NCI-H524 treated with DMSO at 0.1 percent for 48 hours (cell line): ENCODE measurements at places on chromosomes 12 and 14.

DNA sequence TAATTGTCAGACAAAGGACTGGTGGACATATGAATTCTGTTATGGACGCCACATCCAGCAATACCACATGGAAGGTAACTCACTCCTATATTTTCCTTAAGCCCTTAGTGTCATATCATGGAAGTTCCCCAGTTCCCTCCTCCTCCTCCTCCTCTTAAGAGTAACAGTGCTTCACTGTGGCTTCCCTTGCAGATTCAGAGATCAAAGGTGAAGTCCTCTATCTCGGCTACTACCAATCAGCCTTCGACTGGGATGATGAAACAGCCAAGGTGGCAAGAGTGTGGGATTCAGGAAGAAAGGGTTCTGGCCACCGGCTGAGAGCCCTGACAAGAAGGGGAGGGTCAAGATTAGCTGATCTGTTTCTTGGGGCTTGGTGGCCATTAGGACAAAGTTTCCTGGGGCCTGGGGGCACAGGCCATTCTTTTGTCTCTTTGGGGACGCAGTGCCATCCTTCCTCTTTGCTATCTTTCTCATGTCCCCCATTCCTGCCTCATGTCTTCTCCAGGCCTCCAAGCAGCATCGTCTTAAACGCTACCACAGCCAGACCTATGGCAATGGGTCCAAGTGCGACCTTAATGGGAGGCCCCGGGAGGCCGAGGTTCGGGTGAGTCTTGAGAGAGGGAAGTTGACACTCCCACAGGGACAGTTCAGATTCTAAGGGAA lies 2.0 kb downstream of the OS9 start:
- DNase-seq: no peak

DNA sequence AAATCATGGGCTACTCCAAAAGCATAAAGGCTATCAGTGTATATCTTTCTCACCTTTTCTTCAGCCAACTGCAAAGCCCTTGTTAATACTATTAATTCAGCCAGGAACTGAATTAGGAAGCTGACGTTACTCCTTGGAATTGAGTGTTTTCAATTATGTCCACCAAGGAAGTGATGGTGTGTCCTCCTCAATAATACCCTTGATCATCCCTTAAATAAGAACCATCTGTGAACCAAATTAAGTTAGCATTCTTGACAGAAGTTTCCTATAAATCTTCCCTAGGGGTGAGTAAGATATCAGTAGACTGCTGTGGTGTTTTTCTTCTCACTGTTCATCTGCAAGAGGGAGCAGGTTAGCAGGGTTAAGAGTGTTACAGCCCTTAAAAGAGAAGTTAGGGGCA lies 252.3 kb upstream of the AVPR1A start:
- no peak for DNase-seq

- no peak for DNase-seq
Observed at GRCh38 chr12:4135919-4136605, 137.5 kb upstream of the CCND2 start.

DNA sequence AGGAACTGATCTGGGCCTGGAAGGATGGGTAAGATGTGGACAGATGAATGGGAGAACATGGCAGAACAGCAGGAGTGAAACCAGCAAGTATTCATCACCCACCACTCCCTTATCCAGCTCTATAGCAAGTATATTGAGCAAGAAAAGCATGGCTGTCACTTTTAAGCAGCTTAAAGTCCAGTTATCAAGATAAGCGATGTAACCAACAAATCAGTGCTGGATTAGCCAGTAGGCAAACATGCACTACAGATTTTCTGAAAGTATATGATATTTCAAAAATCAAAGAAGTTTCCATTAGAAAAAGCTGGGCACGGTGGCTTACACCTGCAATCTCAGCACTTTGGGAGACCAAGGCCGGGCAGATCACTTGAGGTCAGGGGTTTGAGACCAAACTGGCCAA lies 53.9 kb upstream of the ATP2A2 start:
- DNase-seq: no peak

- peak; percentile 1 for DNase-seq
Observed at GRCh38 chr12:12230275-12230674, 36.6 kb downstream of the LRP6 start.

- DNase-seq: no peak
Observed at GRCh38 chr12:119020406-119021360, 39.3 kb downstream of the SRRM4 start.

DNA sequence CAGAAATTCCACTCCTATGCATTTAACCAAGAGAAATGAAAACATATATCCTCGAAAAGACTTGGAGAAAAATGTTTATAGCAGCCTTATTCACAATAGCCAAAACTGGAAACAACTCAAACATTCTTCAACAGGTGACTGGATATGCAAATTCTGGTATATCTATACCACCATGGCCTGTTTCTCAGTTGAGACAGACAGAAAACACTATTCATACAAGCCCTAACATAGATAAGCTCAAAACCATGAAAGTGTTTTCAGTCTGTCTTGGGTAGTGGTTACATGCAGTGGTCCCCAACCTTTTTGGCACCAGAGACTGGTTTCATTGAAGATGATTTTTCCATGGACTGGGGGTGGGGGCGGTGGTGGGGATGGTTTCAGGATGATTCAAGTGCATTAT lies 83.8 kb downstream of the SRGAP1 start:
- DNase-seq: no peak

DNA sequence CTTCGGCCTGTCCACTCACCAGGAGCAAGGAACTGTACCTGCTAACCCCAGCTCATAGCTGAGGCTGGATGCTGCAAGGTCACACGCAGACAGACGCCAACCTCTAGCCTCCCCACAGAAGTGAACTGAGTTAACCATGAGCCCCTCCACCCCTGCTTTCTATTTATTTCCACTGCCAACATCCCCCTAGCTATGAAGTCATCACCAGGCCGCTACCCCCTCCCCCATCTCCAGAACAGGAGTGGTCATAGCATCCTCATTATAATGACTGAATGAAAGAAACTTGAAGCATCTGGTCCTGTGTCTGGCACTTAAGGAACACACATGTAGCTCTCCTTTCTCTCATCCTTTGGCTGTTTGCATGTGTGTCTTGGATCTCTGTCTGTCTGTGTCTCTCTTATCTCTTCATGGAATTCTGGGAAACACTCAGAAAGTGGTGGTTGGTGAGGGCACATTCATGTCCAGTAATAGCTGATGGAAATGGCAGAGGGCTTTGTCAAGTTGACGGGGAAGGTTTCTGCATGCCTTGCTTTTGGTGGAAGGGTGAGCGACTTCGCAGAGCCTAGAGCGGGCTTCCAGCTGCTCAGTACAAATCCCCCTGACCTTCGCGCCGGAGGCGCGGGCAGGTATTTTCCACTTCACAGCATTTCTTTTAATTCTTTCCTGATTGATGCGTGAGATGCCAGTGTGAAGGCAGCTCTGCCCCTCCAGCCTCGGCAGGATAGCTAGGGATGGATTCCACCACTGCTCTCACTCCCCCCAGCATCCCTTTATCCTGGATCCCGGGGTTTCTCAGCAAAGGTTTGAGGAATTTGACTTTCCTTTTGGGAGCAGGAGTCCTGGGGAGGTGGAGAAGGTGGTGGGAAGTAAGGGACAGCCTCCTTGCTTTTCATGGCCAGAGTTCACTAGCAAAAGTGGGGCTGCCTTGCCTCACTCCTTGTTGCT lies 198.2 kb downstream of the CHST11 start:
- DNase-seq: no peak

DNA sequence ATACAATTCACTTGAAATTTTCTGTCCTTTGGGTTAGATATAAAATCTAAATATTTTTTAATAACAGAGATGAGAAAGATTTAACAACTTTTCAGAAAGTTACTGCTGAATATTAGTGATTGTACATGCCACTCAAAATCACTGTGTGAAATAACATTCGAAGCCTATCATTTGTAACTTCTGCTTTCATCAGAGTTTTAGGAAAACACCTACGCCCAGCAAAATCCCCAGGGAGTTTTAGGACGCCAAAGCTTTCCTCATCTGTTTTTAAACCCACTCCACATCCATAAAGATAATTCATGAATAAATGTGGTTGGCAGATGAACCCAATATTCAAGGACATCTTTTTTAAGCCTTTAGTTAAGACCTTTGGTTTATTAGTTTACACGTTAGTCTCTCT lies 23.9 kb downstream of the TC2N start:
- no peak for DNase-seq

- no peak for DNase-seq
Observed at GRCh38 chr12:24821691-24822090, 127.2 kb downstream of the BCAT1 start.

DNA sequence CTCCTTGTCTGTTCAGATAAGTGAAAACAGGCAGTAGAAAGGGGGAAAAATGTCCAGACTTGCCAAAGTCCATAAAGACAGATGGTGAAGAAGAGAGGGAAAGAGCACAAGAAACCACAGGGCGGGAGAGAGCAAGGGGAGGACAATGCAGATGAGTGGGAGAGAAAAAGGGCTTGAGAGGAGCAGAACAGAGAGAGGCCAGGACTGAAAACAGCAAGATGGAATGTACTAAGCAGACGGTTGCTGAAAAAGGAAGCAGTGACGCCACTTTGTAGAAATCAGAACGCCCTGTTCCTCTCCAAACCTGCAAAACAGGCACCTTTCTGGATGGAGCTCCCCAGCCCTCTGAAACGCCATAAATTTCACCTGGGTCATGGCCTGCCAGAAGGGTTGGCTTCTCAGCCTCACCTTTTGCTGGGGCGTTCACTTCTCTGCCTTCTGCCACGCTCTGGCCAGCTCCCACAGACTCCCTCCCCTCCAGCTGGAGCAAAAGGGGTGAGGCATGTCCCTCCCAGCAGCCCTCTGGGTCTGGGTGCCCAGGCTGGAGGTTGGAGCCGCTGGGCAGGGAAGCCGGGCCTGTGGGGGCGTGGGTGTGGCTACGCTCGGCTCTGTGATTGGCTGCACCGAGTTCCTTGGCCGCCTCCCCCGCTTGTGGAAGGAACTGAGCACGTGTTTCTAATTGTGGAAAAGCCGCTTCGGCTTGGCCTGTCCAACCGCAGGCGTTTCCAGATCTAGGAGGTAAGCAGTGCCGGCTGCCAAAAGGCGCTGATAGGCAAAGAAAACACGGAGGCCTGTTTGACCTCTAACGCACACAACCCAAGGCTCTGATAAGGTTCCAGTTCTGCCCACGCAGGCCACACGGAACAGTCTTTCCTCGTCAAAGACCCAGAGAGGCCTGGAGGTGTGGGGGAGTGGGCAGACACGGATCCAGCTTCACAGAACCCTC lies 29.3 kb downstream of the SLC7A8 start:
- no peak for DNase-seq

- DNase-seq: no peak
Observed at GRCh38 chr12:103470664-103471063, 25.1 kb downstream of the C12orf42 start.

DNA sequence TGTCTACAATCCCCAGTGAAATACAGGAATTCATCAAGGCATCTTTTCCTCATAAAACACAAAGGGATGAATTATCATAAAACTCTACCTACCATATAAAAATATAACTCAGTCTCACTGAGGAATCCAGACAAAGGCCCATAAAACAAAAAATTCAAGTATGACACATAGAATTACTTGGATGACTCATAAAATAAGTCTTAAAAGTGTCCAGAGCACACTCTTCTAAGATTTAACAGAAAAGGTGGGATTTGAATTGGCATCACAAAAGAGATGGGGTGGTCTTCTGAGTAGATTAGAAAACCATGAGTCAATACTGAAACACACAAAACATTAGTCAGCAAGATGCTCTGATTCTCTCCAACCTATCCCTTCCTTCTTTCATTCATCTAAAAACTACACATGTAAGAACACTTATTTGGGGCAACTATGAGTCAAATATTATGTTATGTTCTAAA lies 202.7 kb upstream of the GARIN6 start:
- no peak for DNase-seq

GRCh38 chr12:26345471-26346003 lies 150.2 kb downstream of the SSPN start:
- no peak for DNase-seq

GRCh38 chr14:64743061-64743460 lies 38.8 kb downstream of the PLEKHG3 start:
- DNase-seq: no peak

DNA sequence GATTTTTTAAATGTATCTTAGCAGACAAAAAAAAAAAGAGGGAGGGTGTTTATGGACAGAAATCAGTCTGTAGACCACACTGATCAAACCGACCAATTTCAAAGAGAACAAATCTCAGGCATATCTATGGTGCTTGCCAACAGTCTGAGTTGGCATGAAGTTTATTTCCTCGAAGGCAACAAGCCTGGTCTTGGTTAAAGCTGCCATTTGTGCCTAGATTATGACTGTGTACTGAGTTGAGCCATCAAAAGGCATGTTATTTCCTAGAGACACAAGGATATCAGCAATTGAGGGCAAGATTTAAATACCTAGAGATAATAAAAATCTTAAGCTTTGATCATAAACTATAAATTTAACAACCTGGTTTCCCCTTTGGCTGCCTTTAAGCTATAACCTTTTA lies 119.2 kb downstream of the SLC2A13 start:
- DNase-seq: no peak

DNA sequence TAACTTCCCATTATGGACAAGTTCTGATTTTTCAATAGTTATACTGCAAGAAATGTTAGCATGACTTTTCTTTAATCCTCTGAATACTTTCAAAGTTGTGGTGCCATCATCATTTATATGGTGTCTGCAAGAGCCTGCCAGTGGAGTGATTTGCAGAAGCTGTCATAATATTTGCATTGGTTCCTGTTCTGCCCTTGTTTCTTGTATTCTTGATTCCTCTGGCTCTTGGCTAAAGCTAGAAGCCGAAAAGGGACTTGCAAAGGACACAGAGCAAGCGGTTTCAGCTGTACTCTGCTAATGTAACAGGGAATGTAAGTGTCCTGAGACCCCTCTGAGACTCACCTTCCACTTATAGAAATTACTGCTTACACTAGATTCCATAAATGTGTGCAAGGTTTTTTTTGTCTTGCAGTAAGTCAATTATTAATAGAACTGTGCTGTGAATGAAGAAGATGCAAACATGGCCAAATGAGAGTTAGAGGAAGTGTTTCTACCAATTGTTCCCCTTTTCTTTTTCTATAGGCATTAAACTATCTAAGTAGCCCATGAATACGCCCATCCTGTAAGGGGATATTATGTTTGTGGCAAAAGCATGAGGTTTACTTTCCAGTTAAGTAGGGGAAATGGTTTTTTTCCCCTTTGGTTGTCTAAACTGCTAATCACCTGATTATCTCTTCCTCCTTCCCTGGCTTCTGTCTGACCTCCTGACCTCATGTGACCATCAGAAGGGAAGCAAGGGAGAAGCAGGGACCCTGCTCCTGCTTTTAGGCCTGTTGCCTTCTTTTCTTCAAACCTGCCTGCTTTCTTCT lies 5.3 kb downstream of the DYRK4 start:
- DNase-seq: no peak

- no peak for DNase-seq
Observed at GRCh38 chr12:131058700-131059099, 105.0 kb downstream of the ADGRD1 start.

DNA sequence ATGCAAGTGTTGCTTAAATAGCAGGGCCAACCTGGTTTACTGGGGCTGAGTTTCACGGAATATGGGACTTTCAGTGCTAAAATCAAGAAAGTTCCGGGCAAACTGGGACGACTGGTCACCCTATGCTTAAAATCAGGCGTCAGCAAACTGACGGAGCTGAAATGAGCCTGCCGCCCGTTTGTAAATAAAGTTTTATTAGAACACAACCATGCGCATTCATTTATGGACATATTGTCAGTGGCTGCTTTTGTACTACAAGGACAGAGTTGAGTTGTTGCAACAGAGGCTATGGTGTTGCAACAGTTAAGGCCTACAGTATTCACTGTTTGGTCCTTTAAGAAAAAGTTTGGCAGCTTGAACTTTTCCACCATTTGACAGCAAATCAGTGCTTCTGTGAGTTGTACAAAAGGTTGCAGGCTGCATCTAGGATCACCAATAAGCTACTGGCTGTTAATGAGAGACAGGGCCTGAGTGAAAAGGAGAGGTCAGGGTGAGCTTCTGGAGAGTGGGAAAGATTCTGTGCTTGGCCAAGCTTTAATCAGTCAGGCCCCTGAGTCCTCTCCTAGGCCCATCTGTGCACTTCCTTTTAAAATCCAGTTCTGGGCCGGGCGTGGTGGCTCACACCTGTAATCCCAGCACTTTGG lies 13.3 kb downstream of the SELPLG start:
- no peak for DNase-seq
